ENCODE measurements at places on chromosomes 6 and 20. TPM values are rescaled to one million over a fixed set of nuclear protein-coding genes. Genes with fewer than 3 reads are reported as not detected.

TEAD3 gene
- total RNA-seq: 23.0 TPM

BHLHE23 gene
- total RNA-seq: not detected

DNA sequence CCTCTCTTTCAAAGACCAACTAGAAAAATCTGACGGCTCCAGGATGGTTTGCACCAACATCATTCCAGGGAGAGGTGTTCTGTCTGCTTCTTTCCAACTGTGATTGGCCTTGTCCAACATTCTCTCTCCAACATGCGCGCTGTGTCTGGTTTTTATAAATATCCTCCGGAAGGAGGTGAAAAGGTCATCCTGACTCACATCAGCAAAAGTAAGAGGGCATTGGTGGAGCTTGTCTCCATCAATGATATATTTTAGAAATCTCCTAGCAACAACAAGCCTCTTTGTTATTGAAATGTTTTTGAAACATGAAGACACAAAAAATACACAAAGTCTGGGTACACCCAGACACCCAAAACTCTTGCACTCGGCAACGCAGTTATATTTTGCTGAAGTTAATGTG, 475.3 kb upstream of the JARID2 start:
- H3K27me3 ChIP-seq: no peaks in the 10 kb centered on the region
- H3K4me3 ChIP-seq: no peak overlapping the region
- DNase-seq: no peak
- no peak overlapping the region for H3K27ac ChIP-seq
- no peaks in the 10 kb centered on the region for H3K4me1 ChIP-seq
- no peaks in the 10 kb centered on the region for H3K36me3 ChIP-seq

TTK gene
- 1.2 TPM for total RNA-seq

DNA sequence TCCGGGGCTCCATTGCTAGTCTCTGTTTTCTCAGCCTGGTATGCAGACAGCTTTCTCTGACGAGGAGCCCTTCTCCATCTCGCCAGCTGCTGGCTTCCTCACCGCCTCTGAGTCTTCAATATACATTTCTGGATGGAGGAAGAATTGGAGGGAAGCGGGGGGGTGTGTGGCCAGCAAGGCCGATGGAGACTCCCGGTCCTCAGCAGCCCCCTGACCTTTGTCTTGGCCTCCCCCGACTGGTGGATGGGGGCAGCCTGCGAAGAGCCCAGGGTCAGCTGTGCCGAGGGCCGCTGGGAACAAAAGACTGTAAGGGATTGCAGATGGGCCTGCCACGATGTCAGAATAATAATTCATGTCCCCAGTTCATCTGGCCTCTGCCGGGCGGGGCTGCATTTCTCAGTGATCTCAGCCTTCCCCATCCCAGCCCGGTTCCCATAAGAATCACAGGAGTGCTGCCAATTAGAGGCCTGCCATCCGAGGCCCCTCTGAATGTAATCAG, 54.3 kb upstream of the STX16 start:
- peak overlapping the region; percentile 82 for H3K27ac ChIP-seq
- H3K4me1 ChIP-seq: peaks cover 13% of the 10 kb centered on the region
- DNase-seq: no peak
- no peaks in the 10 kb centered on the region for H3K36me3 ChIP-seq

DNA sequence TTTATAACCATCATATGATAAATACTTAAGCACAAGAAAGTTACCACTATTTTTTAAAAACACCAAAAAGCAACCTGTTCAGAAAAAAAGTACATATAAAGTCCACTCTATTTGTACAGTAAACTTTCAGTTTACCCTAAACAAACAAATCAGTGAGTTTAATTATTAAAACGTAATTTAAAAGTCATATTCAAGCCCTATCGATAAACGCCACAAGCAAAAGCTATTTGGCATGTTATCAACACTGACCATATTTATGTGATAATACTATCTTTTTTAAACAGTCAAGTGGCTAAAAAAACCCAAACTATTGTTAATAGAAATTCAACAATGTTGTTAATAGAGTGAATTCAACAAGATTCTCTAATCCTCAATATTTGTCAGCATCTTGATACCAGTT, 1.9 kb downstream of the KATNA1 start:
- no peak overlapping the region for H3K27ac ChIP-seq
- no peaks in the 10 kb centered on the region for H3K27me3 ChIP-seq
- H3K4me3 ChIP-seq: no peak overlapping the region
- H3K4me1 ChIP-seq: peaks cover 5% of the 10 kb centered on the region

RAB32 gene
- 3.7 TPM for total RNA-seq

DNA sequence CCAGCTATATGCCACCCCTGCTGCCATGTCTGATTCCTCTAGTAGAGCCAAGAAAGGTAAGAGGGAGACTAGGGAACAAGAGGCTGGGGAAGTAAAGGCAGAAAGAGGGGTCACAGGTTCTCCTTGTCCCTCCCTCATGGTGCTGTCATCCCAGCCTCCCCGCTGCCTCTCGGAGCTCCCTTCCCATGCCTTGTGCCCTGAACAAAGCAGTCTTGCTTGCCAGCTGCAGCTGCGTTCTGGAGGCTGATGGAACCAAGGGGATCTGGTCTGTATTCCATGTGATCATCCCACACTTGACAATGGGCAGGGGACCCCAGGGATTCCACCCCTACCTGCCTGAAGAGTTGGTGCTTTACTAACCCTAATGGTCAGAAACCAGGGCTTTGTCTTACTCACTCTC, 61.4 kb downstream of the DAAM2 start:
- no peak for DNase-seq
- no peaks in the 10 kb centered on the region for H3K27me3 ChIP-seq
- no peaks in the 10 kb centered on the region for H3K36me3 ChIP-seq
- no peak overlapping the region for H3K4me3 ChIP-seq
- no peak overlapping the region for H3K27ac ChIP-seq
- no peaks in the 10 kb centered on the region for H3K4me1 ChIP-seq

- peaks cover 20% of the 10 kb centered on the region for H3K4me1 ChIP-seq
- no peak overlapping the region for H3K27ac ChIP-seq
- H3K4me3 ChIP-seq: no peak overlapping the region
- no peak for DNase-seq
Observed at GRCh38 chr6:36791521-36792135, 47.6 kb downstream of the CPNE5 start.

DNA sequence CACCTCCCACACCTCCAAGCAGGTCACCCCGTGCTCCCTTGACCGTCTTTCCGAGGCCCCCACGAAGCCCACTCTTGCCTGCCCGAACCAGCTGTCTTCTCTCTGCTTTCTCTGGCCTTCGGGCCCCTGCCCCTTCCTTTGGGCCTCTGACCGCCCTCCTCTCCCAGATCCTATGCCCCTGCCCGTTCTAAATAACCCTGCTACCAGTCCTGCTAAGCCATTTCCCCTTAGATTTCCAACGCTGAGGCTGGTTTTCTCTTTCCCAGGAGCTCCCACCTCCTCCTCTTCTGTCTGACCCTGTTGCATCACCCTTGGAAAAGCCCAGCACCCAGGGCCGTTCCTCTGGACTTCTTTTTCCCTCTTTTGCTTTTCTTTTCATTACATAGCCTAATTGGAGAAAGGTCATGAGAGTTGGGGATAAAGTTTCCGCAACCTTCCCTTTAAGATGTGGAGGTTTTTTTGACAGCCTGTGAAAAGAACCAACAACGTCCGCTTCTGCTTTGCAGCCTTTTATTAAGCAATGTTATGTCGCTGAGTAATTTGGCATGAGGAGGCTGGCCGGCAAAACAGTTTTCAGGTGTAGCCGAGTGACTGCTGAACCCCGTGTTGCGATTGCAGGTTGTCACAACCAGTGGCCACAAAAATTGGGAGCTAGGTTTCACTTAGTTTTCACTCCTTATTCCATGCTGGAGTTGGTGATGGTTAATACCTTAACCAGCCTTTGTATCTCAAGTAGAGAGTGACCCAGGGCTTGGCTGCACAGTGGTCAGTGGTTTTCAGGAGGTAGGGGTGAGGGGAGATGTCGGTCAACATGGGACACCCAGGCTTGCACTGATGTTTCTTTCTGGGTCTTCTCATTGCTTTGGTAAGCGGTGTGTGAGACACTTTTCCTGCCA, 970 bp downstream of the BLTP3A start:
- H3K27me3 ChIP-seq: no peaks in the 10 kb centered on the region
- H3K36me3 ChIP-seq: no peaks in the 10 kb centered on the region
- DNase-seq: peak; percentile 25

GRCh38 chr6:115592025-115592424, 468.7 kb downstream of the FRK start:
- H3K27me3 ChIP-seq: no peaks in the 10 kb centered on the region
- no peak overlapping the region for H3K4me3 ChIP-seq
- H3K4me1 ChIP-seq: no peaks in the 10 kb centered on the region

- H3K36me3 ChIP-seq: peaks cover 12% of the 10 kb centered on the region
- H3K27ac ChIP-seq: peak overlapping the region; percentile 1
- no peak overlapping the region for H3K4me3 ChIP-seq
Observed at GRCh38 chr6:89874438-89874837, 19.8 kb upstream of the GJA10 start.

DNA sequence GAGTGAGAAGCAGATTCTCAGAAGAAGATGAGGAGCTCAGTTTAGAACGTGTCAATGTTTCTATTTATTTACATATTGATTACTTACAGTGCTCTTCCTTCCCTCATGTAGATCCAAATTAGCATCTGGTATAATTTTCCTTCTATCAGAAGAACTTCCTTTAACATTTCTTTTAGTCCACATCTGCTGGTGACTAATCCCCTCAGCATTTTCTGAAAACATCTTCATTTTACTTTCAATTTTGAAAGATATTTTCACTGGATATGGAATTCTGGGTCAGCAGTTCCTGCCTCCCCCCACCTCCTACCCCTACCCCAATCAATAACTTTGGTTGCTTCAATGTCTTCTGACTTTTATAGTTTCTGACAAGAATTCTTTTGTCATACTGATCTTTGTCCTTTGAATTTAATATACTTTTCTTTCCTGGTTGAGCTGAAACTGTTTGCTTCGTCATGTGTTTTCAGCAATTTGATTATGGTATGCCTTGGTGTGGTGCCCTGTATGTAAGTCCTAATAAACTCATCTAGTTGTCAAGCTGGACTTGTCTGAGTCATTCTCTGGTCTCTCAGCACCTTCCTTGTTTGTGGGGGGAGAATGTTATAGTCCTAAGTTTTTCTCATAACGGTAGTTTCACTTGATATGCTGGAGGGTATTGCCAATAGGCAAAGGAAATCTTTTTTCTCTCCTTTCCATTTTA, 57.0 kb downstream of the SMPDL3A start:
- no peaks in the 10 kb centered on the region for H3K36me3 ChIP-seq
- H3K27me3 ChIP-seq: no peaks in the 10 kb centered on the region
- H3K27ac ChIP-seq: peak overlapping the region; percentile 80
- no peak overlapping the region for H3K4me3 ChIP-seq

GRCh38 chr6:120164531-120164930, 815.0 kb upstream of the MAN1A1 start:
- no peak overlapping the region for H3K27ac ChIP-seq
- H3K27me3 ChIP-seq: no peaks in the 10 kb centered on the region
- H3K4me1 ChIP-seq: no peaks in the 10 kb centered on the region
- H3K4me3 ChIP-seq: no peak overlapping the region
- no peak for DNase-seq
- H3K36me3 ChIP-seq: no peaks in the 10 kb centered on the region

HFE gene
- 1.6 TPM for total RNA-seq

XKR7 gene
- total RNA-seq: under 0.01 TPM

GRCh38 chr20:53929974-53930650, 140.3 kb downstream of the BCAS1 start:
- H3K27me3 ChIP-seq: no peaks in the 10 kb centered on the region
- DNase-seq: no peak
- H3K36me3 ChIP-seq: no peaks in the 10 kb centered on the region

Measured in transverse colon (tissue), 4 donors.